ENCODE measurements at places on chromosomes 6 and 20. TPM values are rescaled to one million over a fixed set of nuclear protein-coding genes. Genes with fewer than 3 reads are reported as not detected.
A peak's percentile ranks its signal among the peaks of the same experiment; 100 is the strongest.

DNA sequence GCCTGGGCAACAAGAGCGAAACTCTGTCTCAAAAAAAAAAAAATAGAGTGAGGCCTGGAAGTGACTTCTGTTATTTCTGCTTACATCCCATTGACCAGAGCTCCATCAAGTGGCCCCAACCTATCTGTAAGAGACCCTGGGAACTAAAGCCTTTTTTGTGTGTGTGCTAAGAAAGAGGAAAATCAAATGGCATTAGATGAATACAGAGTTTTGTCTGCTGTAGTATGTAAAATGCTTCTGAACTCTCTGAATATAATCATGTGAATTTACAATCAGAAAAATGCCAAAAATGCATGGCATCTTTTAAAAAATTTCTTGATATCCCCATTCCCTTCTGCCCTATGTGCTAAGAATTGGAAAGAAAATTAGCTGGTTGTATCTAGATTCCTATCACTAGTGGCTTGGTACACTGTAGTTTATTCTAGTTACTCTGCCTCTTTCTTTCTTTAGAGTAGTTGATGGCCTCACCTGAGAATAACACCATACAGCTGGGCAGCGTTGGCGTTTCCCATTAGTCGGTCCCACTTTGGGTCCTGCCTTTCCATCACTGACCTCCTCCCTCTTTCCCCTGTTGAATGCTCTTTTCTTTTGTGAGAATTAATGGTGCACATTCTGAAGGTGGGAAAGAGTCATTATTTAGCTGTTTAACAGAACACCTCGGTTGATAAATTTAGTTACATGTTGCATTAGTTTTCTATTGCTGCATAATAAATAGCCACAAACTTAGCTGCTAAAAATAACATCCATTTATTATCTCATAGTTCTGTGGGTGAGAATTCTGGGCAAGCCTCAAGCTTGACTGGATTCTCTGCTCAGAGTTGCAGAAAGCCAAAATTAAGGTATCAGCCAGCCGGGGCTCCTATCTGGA, 38.2 kb downstream of the SAMD5 start:
- DNase-seq, result no peak

DNA sequence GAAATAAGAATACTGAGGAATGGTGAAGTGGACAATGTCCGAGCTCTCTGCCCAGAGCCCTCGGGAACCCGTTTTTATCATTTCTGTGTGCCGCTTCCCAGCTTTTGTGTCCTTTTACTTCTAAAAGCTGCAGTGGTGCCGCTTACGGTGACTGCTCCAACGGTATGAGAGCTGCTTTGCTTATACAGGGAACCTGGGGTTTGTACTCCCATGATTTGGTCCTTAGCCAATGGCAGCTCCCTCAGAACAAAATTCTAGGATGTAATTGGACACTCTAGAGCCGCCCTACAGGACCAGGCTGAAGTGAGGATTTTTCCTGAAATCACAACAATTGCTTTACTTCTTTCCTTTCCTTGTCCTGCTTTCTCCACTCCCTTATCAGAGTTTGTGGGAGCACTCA, 24.2 kb upstream of the PCSK2 start:
- peak; percentile 81 for DNase-seq

DNA sequence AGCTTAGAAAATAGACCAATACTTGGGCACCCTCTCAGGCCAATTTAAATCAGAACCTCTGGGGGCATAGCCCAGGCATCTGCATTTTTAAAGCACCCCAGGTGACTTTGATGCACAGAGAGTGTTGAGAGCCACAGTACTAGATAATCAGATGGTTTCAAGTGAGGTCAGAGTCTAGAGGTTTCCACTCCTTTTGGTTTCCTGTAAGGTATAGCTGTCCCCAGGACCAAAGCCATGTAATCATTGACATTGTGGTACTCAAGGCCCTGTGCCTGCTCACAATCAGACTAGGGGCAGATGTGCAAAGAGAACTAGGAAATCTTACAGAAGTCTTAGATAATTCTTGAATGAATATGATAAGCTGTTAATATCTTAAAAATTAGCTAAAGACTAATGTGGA, 9.1 kb downstream of the FILIP1 start:
- DNase-seq, result no peak

DNA sequence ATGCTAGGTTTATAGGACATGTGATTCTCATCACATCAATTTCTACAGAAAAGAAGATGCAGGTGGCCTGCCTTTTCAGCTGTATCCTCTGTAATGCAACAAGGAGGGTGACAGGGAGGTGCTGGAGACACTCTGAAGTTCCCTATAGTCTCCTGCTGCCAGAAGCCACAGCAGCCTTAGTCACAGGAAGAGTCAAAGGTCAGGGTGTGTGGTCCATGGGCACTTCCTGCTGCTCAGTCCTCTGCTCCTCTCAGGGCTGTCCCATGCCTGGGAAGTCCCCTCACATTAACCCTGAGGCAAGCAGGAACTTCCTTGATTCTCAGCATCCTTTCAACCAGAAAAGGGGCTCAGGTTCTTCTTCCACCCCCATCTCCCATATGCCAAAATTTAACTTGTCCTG, 144.8 kb upstream of the FOXA2 start:
- no peak for DNase-seq

GRCh38 chr20:63367446-63368055, 6.4 kb upstream of the CHRNA4 start:
- DNase-seq, result no peak

GRCh38 chr6:34053721-34054120, 92.2 kb downstream of the GRM4 start:
- peak; percentile 78 for DNase-seq

GRCh38 chr6:138007014-138007472, 100.2 kb downstream of the PERP start:
- DNase-seq, result peak; percentile 89

- DNase-seq, result no peak
These were observed 7.2 kb downstream of the TFAP2A start for GRCh38 chr6:10407674-10408054.

DDX43 gene
- total RNA-seq, result not detected

MMP24 gene
- 0.82 TPM for total RNA-seq

ADGRF4 gene
- total RNA-seq, result 0.27 TPM

Measured in endodermal cell (in vitro differentiated cells).